ENCODE measurements at places on chromosomes 3 and 15. TPM values are rescaled to one million over a fixed set of nuclear protein-coding genes. Genes with fewer than 3 reads are reported as not detected.

Gene IQCH
- total RNA-seq, result 2.4 TPM

Gene SPTSSB
- total RNA-seq, result not detected

Gene NRG4
- not detected for total RNA-seq

Gene ACSBG1
- total RNA-seq, result 0.33 TPM

Gene C3orf85
- not detected for total RNA-seq

Gene PML
- total RNA-seq, result 79.7 TPM

Gene TGM4
- total RNA-seq, result not detected
